ENCODE measurements at places on chromosomes 5 and 9. TPM values are rescaled to one million over a fixed set of nuclear protein-coding genes. Genes with fewer than 3 reads are reported as not detected.

The ANXA2R gene
- 6.8 TPM for total RNA-seq

The ARAP3 gene
- 7.9 TPM for total RNA-seq

The IPPK gene
- total RNA-seq = 13.7 TPM

- no peak overlapping the region for H3K27ac ChIP-seq
- DNase-seq = no peak
- H3K36me3 ChIP-seq = no peaks in the 10 kb centered on the region
- H3K27me3 ChIP-seq = no peaks in the 10 kb centered on the region
Observed at GRCh38 chr5:32583582-32584232, 1.6 kb upstream of the SUB1 start.

DNA sequence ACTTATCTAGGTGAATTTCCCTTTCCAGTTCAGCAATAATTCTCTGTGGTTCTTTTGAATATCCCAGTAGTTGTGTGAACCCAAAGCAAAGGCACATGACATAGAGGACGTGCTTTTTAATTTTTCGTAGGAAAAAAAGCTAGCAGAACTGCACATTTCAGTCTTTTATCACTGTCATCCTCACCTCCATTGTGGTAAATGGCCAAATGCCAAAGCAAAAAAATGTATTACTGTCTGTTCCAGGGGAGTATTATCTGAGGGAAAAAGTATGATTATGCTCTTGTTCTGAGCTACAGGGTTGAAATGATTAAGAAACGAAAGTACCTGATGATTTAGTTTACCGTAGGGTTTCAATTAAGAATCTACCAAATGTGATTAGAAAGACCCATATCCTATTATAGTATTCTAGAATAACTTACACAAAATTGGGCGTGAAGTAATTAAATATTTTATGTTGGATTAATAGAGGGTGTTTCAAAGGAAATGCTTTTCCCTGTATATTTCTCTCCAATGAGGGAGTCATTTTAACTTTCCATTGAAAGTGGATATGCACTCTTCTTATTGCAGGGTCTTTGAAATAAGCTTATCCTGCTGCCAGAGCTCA lies 62.7 kb downstream of the CAVIN4 start:
- no peaks in the 10 kb centered on the region for H3K36me3 ChIP-seq
- DNase-seq = no peak
- no peaks in the 10 kb centered on the region for H3K4me1 ChIP-seq
- H3K27me3 ChIP-seq = no peaks in the 10 kb centered on the region
- H3K4me3 ChIP-seq = no peak overlapping the region

DNA sequence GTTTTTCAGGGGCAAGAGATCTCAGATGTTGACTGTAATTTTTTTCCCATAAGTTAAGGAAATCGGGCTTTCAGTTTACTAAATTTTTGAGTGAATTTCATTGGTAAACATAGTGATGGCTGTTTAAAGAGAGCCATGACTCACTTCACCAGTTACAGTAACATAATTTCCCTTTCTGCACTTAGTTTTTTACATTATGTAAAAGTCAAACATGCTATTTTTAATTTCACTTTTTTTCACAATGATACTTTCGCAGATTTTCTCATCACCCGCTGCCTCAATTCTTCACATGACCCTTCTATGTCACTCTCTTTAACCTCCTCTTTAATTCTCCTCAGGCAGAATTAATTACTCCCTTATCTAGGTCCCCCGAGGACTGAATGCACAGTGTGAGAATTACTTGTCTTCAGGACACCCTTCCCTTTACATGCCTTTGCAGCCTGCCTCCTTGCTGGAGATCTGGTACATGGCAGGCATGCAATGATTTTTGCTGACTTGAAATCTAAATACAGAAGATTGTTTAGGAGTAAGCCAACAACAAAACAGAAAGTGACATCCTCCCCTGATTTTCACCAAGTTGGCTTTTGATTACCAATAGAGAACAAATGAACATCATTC lies 217.5 kb upstream of the S1PR3 start:
- H3K4me1 ChIP-seq = no peaks in the 10 kb centered on the region
- no peak overlapping the region for H3K27ac ChIP-seq
- no peaks in the 10 kb centered on the region for H3K27me3 ChIP-seq

DNA sequence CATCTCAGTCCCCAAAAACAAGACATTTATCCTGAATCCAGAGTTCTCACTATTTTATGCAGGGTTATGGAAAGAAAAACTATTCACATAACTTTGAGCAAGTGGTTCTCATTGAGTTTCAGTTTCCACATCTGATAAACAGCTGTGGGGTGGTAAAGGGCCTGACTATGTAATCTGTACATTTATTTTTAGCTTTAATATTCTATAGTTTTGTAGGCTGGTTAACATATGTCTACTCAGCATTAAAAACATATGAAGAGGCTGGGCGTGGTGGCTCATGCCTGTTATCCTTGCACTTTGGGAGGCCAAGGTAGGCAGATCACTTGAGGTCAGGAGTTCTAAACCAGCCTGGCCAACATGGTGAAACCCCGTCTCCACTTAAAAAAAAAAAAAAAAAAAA lies 301.5 kb upstream of the CCNG1 start:
- no peaks in the 10 kb centered on the region for H3K36me3 ChIP-seq
- H3K27me3 ChIP-seq = no peaks in the 10 kb centered on the region
- no peak for DNase-seq
- no peak overlapping the region for H3K27ac ChIP-seq
